Progenitor cell of endocrine pancreas (in vitro differentiated cells): ENCODE measurements at places on chromosomes 4 and X. TPM values are rescaled to one million over a fixed set of nuclear protein-coding genes. Genes with fewer than 3 reads are reported as not detected.

Gene PABPC1L2B
- total RNA-seq: not detected in 2 replicates

- no peak for DNase-seq
Measured at GRCh38 chr4:140368686-140369085, 4.8 kb upstream of the SCOC start.

DNA sequence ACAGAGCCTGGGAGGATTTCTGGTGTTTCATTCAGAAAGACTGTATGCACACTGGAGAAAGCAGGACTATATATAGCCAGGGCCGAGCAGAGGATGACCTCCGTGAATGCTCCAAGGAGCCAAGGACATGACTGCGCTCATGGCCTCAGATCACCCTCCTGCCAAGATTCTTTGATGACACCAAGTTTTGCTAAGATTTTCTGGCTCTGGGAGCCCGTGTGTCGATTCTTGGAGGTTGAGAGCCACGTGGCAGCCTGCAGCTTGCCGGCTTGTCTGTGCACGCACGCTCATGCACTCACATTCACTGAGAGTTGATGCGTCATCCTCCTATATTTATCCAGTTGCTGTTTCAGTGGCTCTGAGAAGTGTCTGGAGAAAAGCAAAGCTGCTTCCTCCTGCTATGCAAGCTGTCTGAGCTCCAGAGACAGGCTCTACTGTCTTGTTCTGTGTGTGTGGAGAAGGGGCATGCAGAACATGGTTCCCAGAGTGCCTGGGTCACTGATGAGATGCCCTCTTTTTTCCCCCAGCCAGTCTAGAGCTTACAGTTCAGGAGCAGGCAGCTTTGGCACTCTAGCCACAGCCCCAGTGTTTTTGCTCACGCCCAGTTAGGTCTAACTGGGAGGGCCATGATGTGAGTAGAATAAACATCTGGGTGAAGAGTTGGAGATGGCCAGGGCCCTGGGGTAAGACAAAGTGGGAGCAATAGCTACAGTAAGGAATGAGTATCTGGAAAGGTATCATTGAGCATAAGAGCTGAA, 64.9 kb upstream of the SCOC start:
- no peak for DNase-seq

DNA sequence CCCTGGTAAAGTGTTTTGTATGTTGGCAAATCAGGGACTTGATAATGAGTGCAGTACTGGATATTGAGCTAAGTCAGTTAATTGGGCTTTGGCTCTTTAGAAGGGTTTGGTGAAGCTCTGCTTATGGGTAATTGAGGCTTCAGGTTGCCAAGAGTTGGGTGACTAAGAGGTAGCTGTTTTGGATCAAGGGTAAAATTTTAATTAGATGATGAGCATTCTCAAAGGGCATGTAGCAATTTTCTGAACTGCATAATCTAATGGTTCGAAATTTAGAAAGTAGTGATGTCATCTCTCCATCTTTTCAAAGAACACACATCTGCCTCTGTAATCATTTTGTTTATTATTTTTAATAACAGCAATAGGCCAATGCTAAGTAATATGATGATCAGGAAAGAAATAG, 5.5 kb upstream of the TRIM2 start:
- DNase-seq: no peak

Gene SATL1
- total RNA-seq: 0.36 and 0.51 TPM in 2 replicates

Gene ESX1
- total RNA-seq: not detected in 2 replicates
